ENCODE measurements at places on chromosomes 12 and 14.

GRCh38 chr14:55180434-55180833 is 11.0 kb downstream of the DLGAP5 start:
- no peak for DNase-seq

GRCh38 chr12:110885152-110885840 is 35.1 kb downstream of the MYL2 start:
- no peak for DNase-seq

DNA sequence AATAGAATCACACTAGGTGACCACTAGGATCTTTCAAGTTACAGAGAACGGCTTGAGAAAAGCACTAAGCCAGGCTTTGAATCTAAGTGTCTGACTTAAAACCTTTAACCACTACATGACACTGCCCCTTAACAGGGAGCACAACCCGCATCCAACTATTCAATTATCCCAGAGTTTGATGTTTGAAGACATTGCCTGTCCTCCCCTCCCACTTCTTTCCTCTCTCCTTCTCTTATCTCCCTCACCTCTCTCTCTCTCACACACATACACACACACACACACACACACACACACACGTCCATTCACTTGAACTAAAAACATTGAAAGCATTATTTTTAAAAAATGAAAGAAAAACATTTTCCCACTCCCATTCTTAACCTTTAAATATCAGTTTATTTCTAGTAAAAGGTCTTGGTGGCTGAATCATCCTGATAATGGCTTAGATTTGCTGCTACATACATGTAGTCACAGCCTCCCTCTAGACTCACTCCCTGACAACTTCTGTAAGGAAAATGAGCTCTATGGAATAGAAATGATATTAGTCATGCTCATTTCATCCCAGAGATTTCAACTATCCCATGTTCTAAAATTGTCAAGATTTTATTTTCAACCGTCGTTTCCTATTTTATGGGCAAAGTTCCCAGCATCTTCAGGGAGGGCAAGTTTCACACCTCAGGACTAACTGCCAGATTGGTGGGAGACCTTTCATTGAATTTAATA is 53.5 kb upstream of the RAP1B start:
- no peak for DNase-seq

DNA sequence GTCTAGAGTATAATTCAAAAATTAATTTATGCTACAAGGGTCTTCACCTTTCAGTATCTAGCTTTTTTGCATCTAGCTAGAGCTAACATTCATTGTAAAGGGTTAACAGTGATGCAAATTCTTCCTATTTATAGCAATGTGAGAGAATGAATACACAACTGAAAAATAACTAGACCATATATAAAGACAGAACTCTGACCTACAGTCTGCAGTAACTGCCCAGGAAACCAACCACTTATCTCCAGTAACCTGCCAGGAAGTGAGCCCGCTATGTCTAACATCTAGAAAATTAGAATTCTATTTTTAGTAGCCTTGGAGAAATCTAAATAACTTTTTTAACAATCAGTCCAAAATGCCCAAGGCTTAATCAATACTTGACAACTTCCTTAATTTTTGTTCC is 1021.9 kb downstream of the LRFN5 start:
- no peak for DNase-seq

DNA sequence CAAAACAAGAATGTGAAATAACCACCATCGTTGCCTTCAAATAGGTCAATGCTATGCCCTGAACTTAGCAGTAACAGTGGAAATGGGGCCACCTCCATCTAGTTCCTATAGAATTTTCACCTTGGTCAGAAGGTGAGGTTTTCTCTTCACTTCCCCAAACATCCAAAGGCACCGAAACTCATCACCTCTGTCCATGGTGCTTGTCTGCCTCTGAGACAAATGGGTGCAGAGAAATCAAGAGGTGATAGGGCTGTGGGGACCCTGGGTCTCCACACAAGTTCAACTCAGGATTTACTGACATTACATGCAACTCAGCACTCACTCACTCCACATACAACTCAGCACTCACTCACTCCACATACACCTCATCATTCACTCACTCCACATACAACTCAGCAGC is 26.2 kb upstream of the TMEM132C start:
- no peak for DNase-seq

DNA sequence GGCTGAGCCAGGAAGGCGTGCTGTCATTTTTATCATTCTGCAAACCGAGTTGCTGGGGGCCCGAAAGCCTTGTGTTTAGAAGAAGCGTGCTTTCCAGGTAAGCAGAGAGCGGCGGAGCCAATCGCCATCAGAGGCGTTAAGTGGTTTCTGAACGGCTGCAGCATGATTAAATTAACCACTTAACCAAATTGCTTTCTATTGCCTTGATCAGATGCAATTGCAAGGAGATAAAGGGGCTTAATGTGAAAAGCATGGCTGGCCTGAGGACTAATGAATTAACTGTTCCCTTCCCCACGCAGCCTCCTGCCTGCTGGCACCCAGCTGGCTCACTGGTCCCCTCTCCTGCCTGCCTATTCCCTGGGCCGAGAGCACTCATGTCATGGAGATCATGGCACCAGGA is 36.6 kb upstream of the CHGA start:
- DNase-seq: no peak

DNA sequence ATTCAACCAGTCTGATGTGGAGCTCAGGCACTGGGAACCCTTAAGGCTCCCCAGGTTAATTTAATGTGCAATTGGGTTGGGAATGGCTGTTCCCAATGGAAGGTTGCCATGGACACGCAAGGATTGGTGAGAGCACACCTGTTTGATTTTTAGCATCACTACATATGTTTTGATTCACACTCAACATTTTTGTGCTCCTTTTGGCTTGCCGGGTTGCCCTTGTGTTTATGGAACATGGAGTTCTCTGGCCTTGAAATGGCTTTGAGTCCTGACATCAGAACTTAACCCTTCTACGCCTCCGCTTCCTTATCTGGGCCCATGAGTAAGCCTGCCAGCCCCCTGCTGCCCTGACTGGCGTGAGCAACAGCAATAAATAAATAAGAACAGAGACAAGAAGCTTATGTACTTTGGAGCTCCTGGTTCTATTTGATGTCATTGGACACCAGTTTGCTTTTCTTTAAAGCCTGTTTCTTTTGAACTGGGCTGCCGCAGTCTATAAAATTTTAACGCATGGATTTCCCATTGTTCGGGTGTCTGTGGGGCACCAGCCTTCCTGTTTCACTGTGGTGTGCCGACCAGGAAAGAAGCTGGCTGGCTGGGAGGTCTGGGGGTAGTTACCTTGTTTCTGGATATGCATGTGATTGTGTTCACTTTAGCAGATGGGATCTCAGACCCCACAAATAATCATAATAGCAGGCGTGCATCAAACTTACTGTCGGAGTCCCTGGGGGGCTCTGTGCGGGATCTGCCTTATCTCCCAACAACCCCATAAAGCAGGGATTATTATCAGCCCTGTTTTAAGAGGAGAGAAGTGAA is 27.8 kb downstream of the TBX3 start:
- no peak for DNase-seq
